CD4-positive, alpha-beta T cell treated with Interleukin-17A for 1 hour (primary cell): ENCODE measurements at places on chromosomes 3 and 15.
A peak's percentile ranks its signal among the peaks of the same experiment; 100 is the strongest.

DNA sequence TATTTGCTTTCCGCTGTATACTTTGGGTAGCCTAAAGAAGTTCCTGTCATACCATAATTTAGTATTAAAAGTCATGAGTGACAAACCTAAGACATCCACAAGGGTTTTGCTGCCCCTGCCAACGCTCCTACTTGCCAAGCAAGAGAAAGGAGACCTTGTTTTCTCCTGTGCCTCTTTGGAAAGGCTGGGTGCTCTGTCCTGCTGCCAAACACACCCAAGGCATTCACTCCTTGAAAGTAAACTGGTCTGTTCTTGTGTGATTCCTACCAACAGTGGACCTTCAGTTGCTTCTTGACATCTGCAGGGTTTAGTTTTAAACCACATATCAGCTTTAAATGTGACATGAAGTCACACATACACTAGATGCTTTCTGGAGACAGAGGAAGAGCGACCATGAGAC is 295.4 kb downstream of the SLC9A9 start:
- no peak for DNase-seq

GRCh38 chr15:75145027-75145841 is 56.4 kb upstream of the C15orf39 start:
- DNase-seq, result no peak

GRCh38 chr3:64888165-64888564 is 200.4 kb upstream of the ADAMTS9 start:
- no peak for DNase-seq

DNA sequence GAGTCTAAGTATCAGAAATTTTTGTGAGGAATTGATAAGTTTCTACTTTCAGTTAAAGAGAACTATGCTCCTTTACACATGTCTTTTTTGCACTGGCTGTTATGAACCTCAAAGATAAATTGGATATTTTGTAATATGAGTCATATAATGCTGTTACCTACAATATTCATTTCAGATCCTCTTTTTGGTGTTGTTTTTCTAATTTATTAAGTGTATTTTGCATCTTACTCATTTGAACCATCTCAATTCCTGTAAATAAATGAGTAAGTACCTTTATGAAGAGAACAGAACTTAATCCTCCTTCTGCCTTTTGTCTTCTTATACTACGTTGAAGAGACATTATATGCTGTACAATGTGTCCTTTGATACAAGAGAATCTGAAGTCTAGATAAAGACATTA is 74.4 kb downstream of the ZIC1 start:
- DNase-seq, result no peak

GRCh38 chr3:177429771-177430170 is 232.5 kb upstream of the TBL1XR1 start:
- no peak for DNase-seq

DNA sequence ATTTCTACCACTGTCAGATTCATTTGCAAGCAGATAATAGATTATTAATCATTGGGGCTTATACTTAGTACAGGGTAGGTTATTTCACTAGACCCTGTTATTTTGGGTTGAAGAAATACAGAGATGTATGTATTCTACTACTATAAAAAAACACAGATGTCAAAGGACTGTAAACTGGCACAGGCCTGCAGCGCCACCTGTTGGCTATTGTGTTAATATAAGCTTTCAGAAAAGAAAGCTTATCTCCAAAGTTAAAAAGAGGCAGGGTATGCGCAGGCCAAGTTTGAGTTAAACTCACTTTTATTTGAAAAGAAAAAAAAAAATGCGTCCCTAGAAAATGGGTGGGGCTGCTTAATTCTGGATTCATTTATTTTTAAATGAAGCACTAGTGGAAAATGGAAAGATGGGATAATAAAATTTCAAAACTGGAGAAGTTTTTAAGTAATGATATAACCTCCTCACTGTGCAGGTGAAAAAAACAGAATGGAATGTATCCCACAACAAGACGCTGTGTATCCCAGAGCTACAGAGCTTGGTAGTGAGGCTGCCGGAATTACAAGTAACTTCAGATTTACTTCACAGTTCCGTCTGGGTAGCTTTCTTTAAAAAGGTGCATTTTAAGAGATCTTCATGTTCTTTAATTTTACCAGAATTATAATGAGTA is 407.2 kb upstream of the TGFBR2 start:
- peak; percentile 58 for DNase-seq

- DNase-seq, result no peak
These were observed 167.2 kb downstream of the MAGI1 start for GRCh38 chr3:65871305-65872141.

DNA sequence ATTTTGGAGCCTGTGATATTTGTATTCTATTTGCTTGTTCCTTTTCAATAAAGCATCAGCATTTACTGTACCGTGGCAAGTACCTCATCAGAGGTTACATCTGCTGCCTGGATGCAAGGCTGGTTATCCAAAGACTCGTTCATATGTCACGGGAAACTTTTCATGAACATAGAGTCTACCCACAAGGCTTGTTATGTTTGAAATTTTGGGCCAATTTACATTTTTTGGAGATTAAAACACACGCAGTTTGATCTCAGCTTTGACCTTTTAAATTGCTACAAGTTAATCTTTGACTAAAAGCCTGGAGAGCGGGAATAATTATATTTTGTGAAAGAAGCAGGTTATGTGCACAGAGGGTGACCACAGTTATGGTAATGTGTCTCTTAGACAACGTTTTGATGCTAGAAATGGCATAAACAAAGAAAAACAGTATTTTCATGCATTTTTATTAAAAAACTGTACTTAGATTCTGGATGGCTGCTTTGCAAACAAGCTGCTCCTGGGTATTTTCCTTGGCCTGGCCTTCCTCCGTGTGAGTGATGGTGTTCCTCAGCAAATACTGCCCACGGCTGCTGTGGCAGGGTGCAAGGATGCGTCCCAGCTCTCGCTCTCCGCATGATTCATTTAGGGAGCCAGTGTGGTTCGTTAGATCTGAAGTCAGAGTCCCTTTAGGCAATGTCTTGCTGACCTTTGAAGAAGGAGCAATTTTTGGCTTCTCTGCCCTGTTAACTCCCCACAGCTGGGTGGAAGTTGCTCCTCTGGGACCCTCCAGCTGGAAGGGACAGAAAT is 27.1 kb downstream of the CHST2 start:
- DNase-seq, result no peak

DNA sequence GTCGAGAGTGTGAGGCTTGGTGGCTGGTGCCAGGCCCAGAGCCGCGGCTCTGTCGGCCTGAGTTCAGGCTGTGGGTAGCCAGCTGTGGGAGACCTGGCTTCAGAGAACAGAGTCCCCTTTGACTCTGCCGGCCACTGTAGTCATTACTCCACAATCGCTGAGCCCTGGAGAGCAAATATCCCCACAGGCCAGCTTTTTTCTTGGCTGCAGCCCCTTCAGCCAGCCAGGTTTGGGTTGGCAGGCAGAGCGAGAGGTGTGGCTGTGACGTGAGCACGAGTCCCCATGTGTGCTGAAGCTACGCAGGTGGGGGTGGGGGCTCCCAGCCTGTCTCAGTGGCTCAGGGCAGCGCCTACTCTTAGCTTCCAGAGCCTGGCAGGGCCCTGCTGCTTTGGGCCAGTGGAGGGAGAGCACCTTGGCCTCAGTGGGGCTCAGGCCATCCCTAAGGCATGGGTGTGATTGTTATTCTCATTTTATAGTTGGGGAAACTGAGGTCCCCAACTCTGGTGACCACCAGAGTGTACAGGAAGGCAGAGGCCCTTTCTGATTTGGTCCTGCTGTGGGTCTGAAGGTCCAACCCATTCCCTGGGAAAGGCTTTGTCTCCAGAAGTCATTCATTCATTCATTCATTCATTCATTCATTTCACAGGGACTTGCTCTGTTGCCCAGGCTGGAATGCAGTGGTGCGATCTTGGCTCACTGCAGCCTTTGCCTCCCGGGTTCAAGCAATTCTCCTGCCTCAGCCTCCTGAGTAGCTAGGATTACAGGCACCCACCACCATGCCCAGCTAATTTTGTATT is 45.7 kb upstream of the LCTL start:
- no peak for DNase-seq

GRCh38 chr3:8784676-8785435 is 15.4 kb upstream of the OXTR start:
- DNase-seq, result no peak

GRCh38 chr15:73330206-73331051 is 38.3 kb downstream of the HCN4 start:
- no peak for DNase-seq

DNA sequence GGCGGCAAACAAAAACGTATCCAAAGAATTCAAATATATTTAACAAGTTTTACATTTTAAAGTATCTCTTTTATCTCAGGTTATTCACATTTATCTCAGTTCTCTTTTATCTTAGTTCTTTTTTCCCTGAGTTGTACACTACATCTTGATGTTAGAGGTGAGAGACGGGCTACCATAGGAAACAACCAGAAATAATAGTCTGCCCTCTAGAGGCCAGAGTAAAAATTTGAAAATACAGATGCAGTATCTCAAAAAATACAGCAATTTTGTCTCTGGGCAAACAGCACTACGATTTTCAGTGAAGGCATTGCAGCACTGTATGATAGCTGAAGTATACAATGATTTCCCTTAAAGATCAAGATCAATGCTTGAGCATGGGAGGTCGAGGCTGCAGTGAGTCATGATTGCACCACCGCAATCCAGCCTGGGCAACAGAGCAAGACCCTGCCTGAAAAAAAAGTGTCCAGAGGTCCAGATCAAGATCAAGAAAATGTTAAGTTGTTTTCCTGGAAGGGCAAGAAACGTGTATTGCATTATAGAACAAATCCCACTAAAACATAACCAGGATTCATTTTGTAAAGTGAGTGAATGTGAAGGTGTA is 82.6 kb upstream of the ATP11B start:
- peak; percentile 40 for DNase-seq

DNA sequence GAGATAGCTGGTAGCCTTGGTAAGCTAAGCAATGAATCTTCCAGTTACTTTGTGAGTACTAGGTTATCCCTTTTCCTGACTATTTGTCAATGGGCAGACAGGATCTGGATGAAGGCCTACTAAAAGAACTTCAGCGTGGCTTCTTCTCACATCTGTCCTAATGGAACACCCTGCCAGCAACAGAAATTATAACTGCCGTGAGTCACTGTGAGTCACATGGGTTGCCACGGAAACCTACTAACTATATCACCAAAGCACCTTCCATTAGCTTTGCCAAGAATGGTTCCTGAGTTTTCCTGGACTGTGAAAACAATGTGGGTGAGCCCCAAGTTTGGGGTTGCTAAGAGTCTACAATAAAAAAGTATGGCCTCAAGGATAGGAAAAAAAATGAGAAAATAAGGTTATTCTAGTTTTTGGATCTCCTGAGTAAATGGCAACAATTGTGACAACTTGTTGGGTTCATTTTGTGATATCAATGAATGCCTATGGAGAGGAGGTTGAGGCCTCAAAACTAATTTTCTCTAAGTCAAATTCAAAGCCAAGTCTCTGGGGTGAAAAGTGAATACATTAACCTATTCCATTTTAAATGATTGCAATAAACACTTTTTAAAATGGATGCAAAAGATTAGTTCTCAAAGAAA is 195.1 kb upstream of the ICE2 start:
- DNase-seq, result no peak

DNA sequence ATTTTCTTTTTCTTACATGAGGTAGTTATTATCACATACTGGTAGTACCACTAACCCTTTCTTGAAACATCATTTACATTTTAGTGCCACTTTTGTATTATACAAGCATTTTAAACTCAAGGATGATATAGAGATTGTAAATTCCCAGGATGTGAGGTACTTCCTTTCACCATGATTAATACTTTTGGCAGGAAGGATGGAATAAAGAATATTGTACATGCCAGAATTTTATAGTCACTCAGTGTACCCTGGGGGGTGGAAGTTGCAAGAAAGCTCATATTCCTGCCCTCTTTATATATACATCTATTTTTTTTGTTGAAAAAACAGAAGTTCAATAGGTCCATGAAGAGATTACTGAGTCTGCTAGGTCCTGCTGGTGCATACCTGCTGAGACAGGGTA is 141.0 kb upstream of the PLSCR5 start:
- DNase-seq, result no peak

DNA sequence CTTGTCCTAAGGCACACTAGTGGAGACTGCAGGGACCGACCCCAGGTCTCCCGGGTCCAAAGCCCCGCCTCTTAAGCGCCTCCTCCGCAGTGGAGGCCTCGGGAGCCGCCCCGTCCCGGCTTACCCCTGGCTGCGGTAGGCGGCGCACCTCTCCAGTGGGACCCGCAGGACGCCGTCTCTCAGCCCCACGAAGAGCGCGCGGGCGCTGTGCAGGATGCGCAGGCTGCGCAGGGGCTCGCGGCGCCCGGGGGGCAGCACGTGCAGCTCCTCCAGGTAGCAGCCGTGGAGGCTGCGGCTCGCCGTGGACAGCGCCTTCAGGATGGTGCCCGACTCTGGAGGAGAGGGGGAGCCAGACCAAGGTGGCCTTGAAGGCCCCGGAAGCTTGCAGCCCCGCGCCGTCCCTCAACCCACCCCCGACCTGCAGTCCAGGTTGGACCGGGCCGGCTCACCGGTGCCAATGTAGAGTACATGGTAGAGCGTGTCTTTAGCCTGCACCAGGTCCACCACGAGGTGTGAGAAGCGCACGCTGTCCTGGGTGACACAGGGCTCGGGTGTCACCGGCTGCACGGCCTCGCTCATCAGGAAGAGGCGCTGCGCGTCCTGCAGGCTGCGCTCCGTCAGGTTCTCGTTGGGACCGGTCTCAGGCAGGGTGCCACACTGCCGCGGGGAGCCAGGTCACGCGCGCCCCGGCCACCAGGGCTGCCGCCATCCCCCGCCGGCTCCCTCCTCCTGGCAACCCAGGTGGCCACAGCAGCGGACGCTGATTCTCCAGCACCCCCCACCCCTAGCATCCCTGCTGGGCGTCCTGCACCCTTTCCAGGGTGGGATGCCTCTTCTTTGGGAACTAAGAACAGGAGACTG is 105.5 kb downstream of the SEMA5B start:
- DNase-seq, result peak; percentile 3

GRCh38 chr3:194275721-194276120 is 75.4 kb downstream of the CPN2 start:
- no peak for DNase-seq

GRCh38 chr3:175585898-175586297 is 726.8 kb downstream of the NAALADL2 start:
- DNase-seq, result no peak

GRCh38 chr3:129827765-129828164 is 65.7 kb downstream of the TMCC1 start:
- peak; percentile 58 for DNase-seq

GRCh38 chr15:78712797-78713515 is 71.9 kb upstream of the CHRNB4 start:
- no peak for DNase-seq

- DNase-seq, result no peak
These were observed 139.5 kb downstream of the TJP1 start for GRCh38 chr15:29682781-29683180.

DNA sequence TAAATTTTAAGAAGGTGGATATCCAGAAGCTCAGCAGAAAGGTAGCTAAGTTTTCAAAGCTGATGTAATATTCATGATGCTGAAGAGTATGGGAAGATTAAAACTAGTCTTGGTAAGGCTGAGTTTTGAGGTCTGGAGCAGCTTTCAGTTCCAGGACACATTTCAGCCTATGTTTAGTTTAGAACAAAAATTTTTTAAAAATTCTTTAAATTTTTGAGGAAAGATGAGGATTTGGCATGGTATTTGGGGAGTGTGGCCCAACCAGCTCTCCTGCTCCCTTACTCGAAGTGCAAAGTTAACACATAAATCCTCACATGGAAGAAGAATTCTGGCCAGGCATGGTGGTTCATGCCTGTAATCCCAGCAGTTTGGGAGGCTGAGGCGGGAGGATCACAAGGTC is 1039.1 kb downstream of the NAALADL2 start:
- no peak for DNase-seq

- no peak for DNase-seq
These were observed 9.9 kb upstream of the RPL29 start for GRCh38 chr3:52005571-52005986.
